NCI-H524 (cell line): ENCODE measurements at places on chromosomes 16 and 17.

GRCh38 chr16:89115216-89115861, 21.7 kb downstream of the ACSF3 start:
- DNase-seq: no peak

DNA sequence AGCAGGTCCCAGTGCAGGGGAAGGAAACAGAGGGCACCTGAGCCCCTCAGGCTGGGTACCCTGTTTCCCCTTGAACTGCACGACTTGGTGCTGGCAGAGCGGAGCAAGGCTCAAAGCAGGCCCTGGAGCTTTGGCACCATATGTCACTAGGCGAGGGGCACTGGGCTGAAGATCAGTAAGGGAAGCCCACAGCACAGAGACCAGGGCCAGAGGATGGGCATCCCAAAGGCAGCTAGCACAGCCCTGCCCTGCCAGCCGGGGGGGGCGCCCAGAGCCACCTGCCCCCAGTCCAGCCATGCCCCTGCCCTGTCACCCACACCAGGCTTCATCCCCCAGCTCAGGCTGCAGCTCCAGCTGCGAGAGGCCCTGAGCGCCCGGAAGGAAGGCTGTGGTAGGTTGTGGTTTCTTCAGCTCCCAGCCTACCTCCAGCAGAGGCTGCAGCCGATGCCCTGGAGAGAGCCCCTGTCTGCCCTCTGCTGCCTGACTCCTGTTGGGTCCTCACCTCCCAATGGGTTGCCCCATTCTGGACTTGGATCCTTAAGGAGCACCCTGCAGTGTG, 10.9 kb downstream of the NHERF1 start:
- DNase-seq: peak; percentile 74

DNA sequence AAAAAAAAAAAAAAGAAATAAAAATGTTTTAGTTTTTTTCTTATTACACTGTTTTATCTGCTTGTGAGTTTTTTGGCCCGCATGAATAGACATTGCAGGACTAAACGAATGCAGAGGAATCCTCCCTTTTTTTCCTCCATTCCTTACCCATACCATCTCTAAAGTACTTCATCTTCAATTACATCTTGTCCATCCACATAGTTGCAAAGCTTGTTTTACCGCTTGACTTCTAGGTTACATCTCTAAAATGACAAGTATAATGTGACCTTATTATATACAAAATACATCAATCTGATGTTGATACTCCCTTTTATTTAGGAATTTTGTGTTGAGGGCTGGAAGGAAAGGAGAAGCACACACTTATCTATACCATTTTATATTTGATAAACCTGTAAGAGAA, 12.8 kb downstream of the RETREG3 start:
- DNase-seq: no peak

DNA sequence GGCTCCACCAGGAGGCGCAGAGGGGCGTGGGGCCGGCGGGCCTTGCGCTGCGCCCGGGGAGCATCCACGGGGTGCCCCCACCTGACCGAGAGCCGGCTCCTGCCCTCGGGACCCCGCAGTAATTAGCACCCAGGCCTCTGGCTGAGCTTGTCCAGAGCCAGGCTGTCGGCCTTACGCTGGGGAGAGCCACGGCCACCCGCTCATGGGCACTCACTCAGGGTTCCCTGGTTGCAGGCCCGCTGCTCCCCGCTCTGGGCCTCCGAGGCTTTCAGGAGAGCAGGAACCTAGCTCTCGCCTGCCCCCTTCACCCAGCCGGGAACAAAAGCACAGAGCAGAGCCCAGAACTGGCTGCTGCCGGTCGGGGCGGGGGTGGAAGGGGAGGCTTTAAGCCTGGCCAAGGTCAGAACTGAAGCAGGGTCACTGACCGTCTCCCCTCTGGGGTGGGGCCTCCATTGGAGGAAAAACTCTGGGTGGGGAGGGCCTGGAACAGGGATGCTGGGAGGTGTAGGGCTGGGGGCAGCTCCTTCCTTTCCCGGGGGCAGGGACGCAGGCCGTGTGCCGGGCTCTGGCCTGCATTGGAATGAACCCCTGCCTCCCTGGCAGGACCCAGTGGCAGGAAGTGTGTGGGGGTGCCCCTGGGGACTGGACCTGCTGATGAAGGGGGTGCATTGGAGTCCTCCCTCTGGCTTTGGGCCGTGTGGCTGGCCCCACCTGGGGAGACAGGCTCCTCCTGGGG, 12.3 kb downstream of the GLIS2 start:
- peak; percentile 81 for DNase-seq

DNA sequence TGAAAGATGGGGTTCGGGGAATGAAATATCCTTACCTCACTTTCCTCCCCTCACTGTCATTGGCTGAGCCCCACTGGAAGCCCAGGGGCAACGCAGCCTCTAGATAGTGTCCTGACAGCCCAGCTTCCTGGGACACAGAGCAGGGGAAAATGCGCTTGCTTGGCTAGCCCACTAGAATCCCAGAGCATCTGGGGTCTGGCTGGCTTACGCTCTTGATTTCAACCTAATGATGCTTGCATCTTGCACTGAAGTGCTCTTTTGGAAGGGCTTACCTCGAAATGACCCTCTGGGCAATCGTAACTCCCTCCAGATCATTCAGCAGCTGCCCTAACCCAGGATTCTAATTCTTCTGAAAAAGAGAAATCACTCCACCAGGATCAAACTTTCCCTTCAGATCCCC, 147.6 kb downstream of the SOX9 start:
- peak; percentile 85 for DNase-seq

DNA sequence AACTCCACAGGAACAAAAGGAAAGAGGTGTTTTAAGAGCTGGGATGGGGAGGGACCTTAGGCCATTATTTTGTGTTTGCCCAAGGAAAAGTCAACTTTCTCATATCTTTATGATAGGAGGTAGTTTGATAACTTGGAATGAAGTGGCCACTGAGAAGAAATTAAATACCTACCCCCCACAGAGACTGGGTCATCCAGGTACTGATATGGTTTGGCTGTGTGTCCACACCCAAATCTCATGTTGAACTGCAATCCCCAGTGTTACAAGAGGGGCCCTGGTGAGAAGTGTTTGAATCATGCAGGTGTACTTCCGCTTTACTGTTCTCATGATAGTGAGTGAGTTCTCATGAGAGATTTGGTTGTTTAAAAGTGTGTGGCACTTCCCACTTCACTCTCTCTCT, 477.9 kb upstream of the KIF2B start:
- no peak for DNase-seq

- DNase-seq: no peak
Measured at GRCh38 chr17:83147280-83147679, 67.9 kb downstream of the METRNL start.

GRCh38 chr16:85935974-85936760, 37.2 kb downstream of the IRF8 start:
- DNase-seq: no peak

GRCh38 chr17:59238906-59239305, 18.6 kb downstream of the GDPD1 start:
- no peak for DNase-seq

- DNase-seq: no peak
Measured at GRCh38 chr16:9503251-9503984, 412.0 kb downstream of the HAPSTR1 start.

- DNase-seq: no peak
Measured at GRCh38 chr16:30771726-30772125, 9.6 kb downstream of the RNF40 start.
